ENCODE measurements at places on chromosomes 16 and 17.

DNA sequence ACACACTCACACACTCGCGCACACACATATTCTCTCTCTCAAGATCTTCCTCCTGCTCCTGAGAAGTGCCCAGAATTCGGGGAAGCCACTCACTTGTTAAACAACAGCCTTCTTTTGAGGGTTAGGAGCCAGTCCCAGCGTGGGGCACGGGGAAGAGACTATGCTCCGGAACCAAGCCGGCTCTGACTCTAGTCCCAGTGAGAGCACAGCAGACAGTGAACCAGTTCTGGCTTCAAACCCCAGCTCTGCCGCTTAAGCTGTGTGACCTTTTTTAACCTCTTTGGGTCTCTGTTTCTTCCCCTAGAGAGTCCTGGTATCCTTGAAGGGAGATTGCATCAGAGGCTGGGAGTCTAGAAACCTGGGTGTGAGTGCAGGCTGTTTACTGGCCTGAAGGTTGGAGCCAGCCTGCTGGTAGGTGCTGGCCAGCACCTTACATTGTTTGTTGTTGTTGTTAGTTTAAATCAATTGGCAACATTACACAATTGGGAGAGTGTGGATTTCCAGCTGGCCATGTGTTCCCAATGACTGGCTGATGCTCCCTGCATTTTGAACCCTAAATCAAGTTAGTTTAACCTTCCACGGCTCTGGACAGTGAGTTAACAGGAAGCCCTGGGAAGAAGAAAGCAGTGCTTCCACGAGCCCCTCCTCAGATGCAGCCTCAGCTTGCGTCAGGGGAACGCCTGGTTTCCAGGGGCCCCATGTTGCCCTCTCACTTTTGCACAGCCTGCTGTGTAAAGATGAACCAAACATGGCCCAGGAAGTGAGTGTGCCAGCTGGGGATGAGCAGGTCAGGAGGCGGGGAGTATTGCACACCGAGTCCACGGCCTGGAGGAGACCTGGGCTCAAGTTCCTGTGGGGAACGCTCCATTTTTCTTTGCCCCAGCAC is 71.5 kb downstream of the GAS7 start:
- no peak for DNase-seq

GRCh38 chr16:48681520-48681919 is 71.5 kb upstream of the N4BP1 start:
- no peak for DNase-seq

GRCh38 chr17:71792966-71793365 is 327.9 kb upstream of the SOX9 start:
- no peak for DNase-seq

DNA sequence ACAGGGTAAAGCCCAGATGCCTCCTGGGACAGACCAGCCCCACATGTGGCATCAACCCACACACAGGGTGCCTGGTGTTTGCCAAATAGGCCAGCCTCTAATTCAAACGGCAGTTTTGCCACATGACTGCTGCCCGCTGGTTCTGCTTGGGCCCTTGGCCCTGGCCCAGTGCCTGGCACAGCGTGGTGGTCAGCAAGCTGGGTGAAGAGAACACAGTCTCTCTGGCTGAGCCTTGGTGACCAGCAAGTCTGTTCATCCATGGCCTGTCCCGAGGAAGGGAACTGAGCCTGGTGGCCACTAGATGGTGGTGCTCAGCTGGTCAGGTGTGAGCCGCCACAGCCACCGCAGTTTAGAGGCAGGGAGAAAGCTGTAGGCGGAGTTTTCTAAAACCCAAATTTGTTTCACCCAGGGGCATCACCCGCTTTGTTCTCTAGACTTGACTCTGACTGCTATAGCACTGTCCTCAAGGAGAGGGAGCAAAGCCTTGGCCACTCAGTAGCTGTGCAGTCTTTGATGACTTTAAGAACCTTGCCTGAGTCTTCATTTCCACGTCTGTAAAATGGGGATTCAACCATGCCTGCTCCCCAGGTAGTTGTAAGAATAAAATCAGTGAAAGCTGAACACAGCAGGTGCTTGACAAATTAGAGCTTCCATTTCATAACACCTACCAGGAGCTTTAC is 4.7 kb upstream of the GFAP start:
- peak; percentile 64 for DNase-seq

- DNase-seq, result no peak
Measured at GRCh38 chr17:42016411-42016831, 818 bp downstream of the DNAJC7 start.

DNA sequence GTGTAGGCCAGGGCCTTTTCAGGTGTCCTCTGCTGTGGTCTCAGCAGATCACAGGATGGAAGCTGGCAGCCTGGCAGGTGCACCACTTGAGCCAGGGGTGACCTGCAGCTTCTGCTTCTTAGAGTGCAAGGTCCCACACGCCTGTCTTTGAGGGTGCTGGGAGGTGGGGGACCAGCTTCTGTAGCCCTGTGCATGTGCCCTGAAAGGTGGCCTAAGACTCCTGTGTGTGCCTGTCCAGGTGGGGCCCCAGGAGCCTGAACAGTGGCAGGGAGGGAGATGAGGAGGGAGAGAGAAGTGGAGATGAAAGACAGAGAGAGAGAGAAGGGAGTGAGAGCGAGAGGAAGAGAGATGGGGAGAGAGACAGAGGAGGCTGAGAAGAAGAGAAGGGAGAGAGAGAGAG is 46.2 kb downstream of the LGALS9 start:
- DNase-seq, result no peak

DNA sequence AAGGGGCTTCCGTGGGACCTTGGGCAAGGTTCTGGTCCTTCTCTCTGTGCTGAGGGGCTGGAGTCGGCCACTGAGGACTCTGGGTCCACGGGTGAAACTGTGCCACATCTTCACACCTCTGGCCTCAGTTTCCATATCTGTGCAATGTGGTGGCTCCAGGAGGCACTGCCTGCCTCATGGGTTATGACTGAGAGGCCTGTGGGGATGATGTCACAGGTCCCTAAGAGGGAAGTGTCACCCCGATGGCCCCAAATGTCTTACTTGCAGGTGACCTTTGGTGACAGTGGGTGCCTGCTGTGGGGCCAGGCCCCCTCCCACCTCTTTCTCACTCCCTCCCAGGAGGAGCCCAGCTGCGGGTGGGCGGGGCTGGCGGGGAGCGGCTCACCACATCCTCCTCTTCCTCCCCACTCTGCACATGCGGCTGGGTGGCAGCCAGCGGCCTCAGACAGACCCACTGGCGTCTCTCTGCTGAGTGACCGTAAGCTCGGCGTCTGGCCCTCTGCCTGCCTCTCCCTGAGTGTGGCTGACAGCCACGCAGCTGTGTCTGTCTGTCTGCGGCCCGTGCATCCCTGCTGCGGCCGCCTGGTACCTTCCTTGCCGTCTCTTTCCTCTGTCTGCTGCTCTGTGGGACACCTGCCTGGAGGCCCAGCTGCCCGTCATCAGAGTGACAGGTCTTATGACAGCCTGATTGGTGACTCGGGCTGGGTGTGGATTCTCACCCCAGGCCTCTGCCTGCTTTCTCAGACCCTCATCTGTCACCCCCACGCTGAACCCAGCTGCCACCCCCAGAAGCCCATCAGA is at the start of gene IL21R:
Gene IL21R, plus strand, starts transcription at position 407 of the 801 bp plus-strand sequence. CDS start 27,898 bp downstream, outside the sequence.
- DNase-seq, result peak; percentile 87

GRCh38 chr17:35745749-35746320 is 7.2 kb downstream of the GAS2L2 start:
- DNase-seq, result no peak

DNA sequence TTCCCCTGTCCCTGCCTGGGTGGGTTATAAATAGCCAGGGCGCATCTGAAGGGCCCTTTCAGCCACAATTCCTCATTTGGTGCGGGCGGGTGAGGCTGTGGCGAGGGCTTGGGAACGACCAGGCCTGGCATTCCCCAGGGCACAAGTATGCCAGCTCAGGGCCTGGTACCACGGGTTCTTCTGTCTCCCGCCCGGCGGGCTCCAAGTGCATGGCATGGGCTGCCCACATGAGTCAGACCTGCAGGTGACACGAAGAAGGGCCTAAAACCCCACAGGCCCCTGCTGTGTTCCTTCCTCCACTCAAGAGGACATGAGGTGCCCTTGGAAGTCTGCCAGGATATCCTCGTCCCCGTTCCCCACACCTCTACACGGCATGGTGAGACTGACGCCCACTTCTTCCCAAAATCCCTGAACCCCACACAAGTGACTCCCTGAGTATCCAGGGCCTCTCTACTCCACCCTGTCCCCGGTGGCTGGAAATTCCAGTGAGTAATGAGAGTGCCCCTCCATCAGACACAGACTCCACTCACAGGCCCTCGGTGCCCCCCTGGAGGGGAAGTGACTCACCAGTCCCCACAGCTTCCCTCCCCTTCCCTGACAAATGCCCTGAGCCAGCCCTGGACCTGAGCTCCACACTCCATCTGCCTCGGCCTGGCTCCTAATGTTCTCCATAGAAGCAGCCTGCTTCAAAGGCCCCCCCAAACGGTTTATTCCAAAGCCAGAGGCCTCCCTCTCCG is 68.8 kb downstream of the ABR start:
- DNase-seq, result no peak

DNA sequence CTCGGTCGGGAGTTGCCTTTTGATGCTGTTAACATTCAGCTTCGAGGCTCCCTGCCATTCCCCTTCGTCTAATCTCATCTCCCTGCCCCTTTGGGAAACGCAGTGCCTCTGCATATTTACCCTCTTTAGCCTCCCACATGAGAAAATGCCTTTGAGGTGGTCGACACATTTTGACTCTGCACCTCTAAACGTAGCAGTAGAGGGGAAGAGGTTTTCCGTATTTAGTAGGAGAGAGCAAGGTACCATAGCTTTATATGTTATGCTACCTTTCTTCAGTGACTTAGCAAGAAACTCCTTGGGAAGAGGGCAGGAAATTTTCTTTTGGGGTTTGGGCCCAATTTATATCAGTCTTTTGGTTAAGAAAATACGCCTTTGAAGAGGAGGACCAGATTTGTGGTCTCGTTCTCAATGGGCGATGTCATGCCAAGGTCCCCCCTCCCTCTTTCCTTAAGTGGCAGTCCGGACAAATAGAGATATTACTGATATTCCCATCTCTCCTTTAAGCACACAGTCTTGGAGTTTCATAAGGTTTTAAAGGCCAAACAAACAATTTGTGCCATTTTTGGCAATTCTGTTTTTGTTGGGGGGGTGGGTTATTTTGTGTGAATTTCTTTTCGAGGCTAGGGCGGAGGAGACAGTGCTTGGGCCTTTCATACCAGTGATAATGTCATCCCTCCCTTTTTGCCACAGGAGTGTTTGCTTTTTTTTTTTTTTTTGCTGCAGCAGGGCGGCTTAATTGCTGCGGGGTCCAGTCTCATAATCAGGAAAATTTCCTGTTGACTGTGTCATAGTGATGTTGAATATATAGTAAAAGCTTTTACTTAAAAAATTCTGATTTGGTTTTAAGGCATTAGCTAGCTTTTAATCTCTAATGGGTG is 1.5 kb downstream of the PAFAH1B1 start:
- no peak for DNase-seq

GRCh38 chr16:49365711-49366509 is 7.7 kb upstream of the C16orf78 start:
- no peak for DNase-seq

- DNase-seq, result no peak
Measured at GRCh38 chr16:56191835-56192634, 746 bp downstream of the GNAO1 start.

DNA sequence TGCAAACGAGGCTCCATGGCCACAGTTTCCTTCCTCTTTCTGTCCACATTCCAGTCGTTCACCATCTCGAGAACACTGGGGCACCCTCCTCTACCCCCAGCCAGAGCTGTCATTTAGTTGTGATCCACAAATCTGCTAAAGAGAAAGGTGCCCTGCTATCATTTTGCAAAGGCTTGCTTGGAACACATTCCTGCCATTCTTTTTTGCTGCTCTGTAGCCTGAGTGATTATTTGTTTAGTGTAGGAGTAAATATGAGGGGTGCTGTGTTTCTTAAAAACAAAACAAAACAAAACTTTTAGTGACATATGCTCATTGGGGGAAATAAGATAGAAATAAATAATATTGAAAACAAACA is 166.7 kb downstream of the PRKCA start:
- DNase-seq, result no peak

DNA sequence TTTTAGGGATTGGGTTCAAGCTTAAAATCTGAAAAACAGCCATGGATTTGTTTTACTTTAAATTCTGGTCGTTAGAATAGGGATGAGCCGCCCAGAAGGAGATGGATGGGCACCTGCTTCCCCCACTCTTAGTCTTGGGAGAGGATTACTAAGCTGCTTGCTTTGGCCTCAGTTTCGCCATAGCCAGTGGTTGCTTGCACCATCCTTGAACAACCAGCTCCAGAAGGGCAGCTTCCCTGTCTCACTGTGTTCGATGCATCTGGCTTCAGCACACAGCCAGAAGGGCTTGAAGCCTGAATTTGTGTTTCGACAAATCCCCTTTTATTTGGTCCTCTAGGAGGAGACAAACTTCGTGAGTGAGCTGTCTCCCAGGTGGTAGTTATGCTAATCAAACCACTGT is 7.1 kb downstream of the CYB5D2 start:
- DNase-seq, result no peak

GRCh38 chr17:79427621-79428539 is 183.0 kb downstream of the RBFOX3 start:
- no peak for DNase-seq

DNA sequence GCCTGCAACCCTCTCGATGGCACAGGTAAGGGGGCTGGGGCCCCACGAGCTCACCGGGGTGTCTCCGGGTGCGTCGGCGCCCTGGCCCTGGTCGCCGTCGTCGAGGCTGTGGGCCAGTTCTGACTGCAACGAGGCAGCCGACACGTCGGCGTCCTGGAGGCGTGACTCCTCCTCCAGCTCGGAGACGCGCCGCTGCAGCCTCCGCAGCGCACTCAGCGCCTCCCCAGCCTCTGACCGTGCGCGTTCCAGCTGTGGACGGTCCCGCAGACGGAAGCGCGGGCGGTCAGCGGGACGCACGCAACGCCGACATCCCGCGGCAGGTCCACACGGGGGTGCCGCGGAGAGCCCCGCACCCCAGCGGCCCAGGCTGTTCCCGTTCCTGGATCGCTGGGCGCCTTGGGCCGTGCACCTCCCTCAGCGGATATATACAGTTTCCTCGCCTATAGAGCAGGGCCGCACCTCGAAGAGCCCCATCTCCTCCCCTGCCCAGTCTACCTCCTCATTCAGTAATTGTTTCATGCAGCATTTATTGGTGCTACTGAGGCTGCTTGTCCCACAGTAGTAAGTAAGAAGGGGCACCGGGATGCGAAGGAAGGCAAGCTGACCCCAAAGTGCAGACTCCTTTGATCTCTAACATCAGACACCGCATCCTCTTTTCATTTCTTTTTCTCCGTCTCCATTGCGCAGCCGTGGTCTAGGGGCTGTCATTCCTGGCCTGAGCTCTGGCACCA is 5.8 kb downstream of the THOC6 start:
- DNase-seq, result peak; percentile 78

DNA sequence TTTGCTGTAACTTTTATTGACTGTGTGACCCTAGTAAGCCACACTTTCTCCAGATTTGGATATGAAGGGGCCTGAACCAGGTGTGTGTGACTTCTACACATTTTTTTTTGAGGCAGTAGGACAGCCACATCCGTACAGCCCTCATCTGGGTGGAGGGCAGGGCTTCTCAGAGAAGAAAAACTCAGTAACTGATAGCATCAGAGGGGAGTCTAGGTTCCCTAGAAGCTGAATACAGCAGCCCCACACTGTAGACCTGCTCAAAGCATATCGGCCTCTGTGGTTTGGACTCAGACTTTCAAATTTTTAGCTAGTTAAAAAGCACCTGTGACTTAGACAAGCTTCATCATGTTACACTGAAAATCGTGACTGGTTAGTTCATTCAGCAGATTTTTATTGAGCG is 10.8 kb downstream of the PRSS54 start:
- DNase-seq, result no peak

- DNase-seq, result peak; percentile 13
Measured at GRCh38 chr16:49458656-49459445, 85.2 kb downstream of the C16orf78 start.

GRCh38 chr17:31629696-31630470 is 229.2 kb downstream of the COPRS start:
- no peak for DNase-seq
